ENCODE measurements at places on chromosomes 11 and 22. TPM values are rescaled to one million over a fixed set of nuclear protein-coding genes. Genes with fewer than 3 reads are reported as not detected.

SERHL2 gene
- total RNA-seq = 3.7 TPM

MYEOV gene
- total RNA-seq = 1.4 TPM

RFPL2 gene
- total RNA-seq = 0.23 TPM

BRSK2 gene
- 0.37 TPM for total RNA-seq

TSPAN32 gene
- 16.7 TPM for total RNA-seq

CCDC15 gene
- 2.7 TPM for total RNA-seq

TMEM126A gene
- total RNA-seq = 19.6 TPM

PIH1D2 gene
- 0.52 TPM for total RNA-seq

SLC22A9 gene
- total RNA-seq = not detected

CEP126 gene
- 3.0 TPM for total RNA-seq

INS gene
- 1.3 TPM for total RNA-seq

TBX10 gene
- total RNA-seq = not detected

LRRC75B gene
- 6.6 TPM for total RNA-seq

FOLH1 gene
- 5.9 TPM for total RNA-seq

LDHAL6A gene
- not detected for total RNA-seq

OR52E1 gene
- total RNA-seq = not detected

CTSD gene
- 653 TPM for total RNA-seq

GRM5 gene
- not detected for total RNA-seq

ZPR1 gene
- 20.5 TPM for total RNA-seq

MYRF gene
- total RNA-seq = 0.32 TPM

KRTAP5-1 gene
- total RNA-seq = not detected

CFAP300 gene
- total RNA-seq = not detected

DTX4 gene
- total RNA-seq = 8.3 TPM
